Effector CD4-positive, alpha-beta T cell (primary cell): ENCODE measurements at places on chromosomes 4 and X.

- DNase-seq = no peak
Measured at GRCh38 chrX:69988955-69989394, 60.8 kb downstream of the AWAT2 start.

- DNase-seq = no peak
Measured at GRCh38 chrX:30615229-30615628, 37.7 kb upstream of the TASL start.

DNA sequence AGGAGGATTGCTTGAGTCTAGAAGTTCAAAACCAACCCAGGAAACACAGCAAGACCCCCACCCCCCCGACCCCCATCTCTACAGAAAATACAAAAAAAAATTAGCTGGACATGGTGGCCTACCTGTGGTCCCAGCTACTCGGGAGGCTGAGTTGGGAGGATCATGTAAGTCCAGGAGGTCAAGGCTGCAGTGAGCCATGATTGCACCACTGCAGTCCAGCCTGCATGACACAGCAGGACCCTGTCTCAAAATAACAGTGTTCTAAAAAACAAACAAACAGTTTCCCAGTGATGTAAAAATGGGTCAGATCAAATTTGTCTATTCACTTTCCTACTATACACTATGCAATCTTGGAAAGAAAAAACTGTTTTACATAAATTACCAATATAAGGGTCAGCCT lies 2.0 kb upstream of the CBR4 start:
- DNase-seq = no peak

DNA sequence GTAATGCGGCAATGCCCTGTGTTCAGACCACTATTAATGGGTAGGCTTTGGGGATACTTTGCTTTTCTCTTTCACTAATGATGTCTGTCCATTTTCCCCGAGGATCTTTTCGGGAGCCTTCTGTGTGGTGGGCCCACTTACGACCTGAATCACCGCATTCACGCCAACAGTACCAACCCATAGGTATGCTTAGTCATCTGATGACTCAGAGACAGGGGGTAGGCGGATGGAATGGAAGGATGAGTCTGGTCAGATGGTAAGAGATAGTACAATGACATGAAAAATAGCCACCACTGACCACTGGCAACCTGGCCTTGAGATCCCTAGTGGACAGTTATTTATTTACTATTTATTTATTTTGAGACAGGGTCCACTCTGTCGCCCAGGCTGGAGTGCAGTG lies 76.0 kb upstream of the DHRSX start:
- no peak for DNase-seq

DNA sequence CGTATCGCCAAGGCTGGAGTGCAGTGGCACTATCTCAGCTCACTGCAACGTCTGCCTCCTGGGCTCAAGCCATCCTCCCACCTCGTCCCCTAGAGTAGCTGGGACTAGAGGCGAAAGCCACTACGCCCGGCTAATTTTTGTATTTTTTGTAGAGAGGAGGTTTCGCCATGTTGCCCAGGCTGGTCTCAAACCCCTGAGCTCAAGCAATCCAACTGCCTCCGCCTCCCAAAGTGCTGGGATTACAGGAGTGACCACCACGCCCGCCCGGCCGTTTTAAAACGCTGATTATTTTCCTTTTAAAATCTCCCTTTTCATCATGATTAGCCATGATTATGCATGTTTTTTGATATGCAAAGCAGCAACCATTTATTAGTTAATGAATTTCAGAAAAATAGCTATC lies 2.2 kb downstream of the N4BP2 start:
- no peak for DNase-seq

DNA sequence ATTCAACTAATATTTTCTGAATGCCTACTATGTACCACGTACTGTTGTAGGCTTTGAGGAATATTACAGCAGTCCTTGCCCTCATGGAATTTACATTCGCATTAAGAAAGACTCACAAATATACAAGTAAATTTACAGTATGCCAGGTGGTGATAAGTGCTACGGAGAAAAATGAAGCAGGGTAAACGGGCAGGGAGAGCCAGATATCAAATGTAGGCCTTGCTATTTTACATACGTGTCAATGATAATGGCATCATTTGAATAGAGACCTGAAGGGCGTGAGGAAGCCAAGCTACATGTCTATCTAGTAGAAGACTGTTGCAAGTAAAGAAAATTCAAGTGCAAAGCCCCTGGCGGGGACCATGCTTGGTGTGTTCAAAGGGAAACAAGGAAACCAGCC lies 65.2 kb downstream of the AMMECR1 start:
- DNase-seq = no peak

DNA sequence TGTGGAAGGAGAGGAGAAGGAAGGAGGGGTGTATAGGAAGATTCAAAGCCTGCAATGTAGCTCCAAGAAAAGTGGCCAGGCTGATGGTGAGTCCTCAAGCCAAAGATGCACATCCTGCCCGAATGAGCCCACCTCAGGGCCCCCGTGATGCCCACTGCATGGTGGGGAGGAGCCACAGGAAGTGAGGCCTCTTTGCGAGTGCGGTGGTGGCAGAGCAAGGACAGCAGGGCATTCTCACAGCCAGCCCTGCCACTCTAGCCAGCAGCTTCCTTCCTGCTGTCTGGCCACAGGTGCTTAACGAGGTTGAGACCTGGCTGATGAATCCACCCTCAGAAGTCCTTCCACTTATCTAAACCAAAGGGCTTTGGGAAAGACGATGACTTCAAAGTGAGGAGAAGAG lies 55.8 kb downstream of the BCOR start:
- no peak for DNase-seq

GRCh38 chrX:39716802-39717540 lies 380.8 kb downstream of the BCOR start:
- DNase-seq = no peak

- no peak for DNase-seq
Measured at GRCh38 chr4:159383562-159383931, 280.7 kb downstream of the RAPGEF2 start.

- no peak for DNase-seq
Measured at GRCh38 chr4:39043861-39044363, 11.7 kb upstream of the TMEM156 start.

DNA sequence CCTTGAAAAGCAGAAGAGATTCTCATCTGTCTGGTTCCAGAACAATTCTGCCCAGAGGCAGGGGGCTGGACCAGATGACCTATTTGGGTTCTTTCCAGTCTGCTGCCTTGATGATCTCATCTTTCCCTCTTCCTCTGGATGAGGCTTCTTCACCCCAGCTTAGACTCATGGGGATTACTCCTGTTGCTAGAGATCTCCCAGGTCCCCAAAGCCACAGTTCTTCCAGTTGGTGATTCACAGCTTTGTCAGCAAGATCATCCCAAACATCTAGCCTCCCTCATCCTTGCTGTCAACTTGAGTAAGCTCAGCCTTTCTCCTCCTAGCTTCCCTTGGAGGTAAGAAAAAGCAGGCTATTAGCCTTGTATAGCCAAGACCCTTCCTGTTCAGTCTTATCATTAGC lies 64.2 kb upstream of the PJA1 start:
- no peak for DNase-seq

GRCh38 chrX:109373468-109373867 lies 108.4 kb downstream of the GUCY2F start:
- DNase-seq = no peak

DNA sequence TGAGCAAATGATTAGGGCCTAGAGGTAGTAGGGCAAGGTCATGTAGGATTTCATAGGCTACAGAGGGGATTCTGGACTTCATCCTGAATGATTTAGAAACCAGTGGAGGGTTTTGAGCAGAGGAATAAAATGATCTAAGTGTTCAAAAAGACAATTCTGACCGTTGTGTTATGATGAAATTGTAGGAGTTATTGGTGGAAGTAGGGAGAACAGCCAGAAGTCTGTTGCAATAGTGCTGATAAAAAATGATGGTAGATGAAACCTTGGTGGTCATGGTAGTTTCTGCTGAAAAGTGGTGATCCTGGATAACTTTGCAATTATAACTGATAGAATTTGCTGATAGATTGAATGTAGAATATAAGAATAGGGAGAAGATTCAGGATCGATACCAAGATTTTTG lies 60.2 kb downstream of the MID1IP1 start:
- no peak for DNase-seq

DNA sequence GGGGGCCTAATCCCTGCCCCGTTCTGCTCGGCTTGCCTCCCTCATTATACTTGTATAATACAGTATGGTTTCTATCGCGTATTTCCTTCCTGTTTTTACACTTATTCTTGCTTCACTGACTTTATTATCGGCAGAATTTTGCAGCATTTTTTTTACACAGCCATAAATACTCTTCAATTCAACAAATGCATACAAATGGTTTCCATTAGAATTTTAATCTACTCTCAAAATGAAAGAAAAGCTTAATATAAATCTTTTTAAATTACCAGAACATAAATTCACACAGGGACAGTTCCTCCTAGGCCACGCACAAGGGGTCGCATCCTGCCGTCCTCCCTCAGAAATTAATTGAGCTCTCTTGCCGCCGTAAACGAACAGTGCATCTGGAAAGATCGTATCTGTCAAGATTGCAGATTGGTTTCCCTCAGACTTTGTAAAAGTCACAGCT lies 42.9 kb downstream of the DCTD start:
- no peak for DNase-seq

DNA sequence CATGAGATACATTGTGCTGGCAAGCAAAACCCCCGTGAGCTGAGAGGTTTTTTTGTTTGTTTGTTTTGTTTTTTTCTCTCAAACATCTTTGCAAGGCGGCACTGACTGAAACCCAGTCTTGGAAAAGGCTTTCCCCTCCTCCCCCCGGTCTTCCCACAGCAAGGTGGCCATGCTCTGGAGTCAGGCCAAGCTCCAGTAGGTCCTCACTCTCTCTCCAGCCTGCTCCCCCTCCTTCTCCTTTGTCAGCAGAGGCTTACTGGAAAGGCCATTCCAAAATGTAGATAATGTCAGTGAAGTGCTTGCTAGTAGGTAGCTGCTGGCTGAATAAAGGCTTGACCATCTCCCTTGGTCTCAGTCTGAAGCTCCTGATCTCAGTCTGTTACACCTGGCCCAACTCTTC lies 32.6 kb downstream of the FRMPD3 start:
- DNase-seq = no peak

DNA sequence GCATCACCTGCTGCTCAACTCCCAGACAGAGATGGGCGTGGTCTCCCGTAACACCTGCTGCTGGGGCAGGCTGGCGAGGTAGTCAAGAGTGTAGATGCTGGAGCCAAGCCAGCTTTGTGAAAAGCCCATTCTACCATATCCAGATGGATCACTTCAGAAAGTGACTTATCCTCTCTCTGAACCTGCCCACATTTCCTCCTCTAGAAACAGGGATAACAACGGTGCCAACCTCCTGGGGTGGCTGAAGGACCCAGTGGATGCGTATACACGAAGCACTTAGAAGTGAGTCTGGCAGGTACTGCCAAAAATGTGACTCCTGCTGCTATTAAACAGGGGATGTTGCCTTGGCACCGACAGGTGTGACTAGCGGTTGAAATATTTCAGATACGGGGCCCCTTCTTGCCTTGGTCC lies 95.8 kb downstream of the SORBS2 start:
- DNase-seq = no peak

- DNase-seq = no peak
Measured at GRCh38 chr4:97238956-97239666, 904.2 kb downstream of the STPG2 start.

DNA sequence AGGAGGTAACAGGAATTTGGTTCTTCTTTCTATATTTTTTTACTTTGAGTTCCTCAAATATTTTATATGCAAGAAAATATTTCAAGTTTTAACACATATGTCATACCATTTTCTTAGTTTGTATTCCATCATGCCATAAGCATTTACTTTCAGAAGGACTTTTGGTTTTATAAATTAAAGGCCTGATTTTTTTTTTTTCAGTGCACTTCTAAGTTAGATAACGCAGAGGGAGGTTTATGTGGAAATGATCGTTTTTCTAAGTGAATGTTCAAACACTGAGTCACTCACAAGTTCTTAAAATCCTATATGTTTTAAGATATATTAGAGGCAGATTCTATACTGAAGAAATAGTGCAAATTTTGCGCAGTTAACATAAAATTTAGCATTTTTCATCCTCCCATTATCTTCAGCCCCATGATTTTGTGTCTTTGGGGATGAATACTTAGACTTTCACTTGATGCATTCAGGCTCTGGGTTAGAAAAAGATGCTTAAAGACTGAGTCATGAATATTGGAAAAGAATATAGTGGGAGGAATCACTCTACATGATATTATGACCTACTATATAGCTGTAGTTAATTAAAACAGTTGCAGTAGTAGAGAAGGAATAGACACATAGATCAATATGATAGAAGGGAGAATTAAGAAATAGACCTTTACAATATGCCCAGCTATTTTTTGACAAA lies 54.9 kb downstream of the COL4A5 start:
- DNase-seq = no peak

GRCh38 chrX:97168646-97169045 lies 284.9 kb downstream of the RPA4 start:
- no peak for DNase-seq

GRCh38 chr4:102299354-102300107 lies 45.8 kb downstream of the SLC39A8 start:
- DNase-seq = no peak

DNA sequence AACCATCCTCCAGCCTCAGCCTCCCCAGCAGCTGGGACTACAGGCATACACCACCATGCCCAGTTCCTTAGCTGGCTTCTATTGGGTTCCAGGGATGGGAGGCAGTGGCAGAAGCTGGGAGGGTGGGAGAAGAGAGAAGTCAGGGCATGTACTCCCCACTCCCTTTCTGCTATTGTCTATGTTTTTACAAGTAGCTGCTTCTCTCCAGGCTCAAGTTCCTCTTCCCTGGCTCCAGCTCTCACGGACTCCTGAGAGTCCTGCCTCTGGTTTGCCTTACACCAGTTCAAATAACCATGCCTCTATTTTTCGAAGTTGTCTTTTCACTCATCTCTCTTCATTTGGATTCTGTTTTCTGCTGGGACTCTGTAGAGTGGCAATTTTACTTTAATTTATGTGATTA lies 2.9 kb downstream of the TBC1D9 start:
- DNase-seq = no peak

GRCh38 chr4:56731857-56732256 lies 50.8 kb upstream of the HOPX start:
- no peak for DNase-seq

GRCh38 chrX:113726009-113726408 lies 857.9 kb upstream of the HTR2C start:
- DNase-seq = no peak

- DNase-seq = no peak
Measured at GRCh38 chr4:52670121-52670520, 11.0 kb upstream of the USP46 start.

DNA sequence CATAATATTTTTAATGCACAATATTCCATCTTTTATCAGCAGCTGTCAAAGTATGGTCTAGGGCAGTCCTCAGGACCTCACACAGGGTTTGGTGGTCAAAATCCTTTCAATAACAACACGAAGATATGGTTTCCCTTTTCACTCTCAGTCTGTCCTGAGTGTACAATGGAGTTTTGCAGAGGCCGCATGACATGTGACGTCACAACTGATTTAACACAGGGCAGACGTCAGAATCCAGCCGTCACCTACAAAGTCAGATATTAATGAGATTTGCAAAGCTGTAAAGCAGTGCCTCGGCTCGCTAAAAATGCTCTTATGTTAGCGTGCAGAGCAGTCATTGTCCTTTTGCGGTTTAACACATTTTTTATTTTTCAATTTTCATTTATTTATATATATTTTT lies 12.5 kb downstream of the ABLIM2 start:
- DNase-seq = no peak

GRCh38 chr4:121255986-121256750 lies 92.0 kb upstream of the TNIP3 start:
- peak; percentile 9 for DNase-seq

- DNase-seq = no peak
Measured at GRCh38 chr4:153937289-153937688, 148.4 kb upstream of the SFRP2 start.
